ENCODE measurements at places on chromosomes 5 and 9.

DNA sequence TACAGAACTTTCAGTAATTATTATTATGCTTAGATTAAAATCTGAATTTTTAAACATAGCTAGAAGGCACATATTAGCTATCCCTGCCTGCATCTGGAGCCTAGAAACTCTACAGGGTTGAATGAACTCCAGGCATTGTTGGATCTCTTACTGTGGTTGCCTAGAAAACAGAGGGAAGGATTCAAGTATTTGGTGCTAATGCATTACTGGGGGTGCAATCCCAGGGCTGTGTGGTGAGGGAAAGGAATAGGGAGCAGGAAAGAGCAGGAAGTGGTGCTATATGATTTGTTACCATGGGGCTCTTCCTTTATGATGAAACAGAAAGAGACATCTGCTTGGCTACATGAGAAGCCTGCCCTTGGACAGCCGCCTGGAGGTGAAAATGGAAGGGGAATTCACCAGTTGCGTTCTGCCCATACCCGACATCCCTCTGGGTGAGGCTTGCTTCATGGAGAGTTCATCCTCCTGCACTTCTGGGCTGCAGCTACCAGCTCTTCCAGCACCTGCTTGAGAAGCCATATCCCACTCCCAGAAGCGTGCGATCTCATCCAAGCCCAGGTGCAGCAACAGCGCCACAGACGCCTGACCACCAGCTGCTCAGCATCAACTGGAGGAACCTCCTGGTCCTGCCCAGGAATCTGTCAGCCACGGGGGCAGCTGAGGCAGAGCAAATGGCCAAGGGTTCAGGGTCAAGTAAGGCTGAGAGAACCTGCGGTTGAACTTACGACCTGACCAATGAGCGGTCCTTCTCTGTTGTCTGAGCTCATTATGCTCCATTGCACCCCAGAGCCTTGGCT, 362.8 kb downstream of the SEMA5A start:
- DNase-seq: no peak

- DNase-seq: no peak
These were observed 88.7 kb upstream of the FAM169A start for GRCh38 chr5:74954919-74955318.

- no peak for DNase-seq
These were observed 31.4 kb downstream of the FAM174A start for GRCh38 chr5:100566382-100567141.

GRCh38 chr9:97990259-97990658, 7.1 kb downstream of the ANP32B start:
- no peak for DNase-seq

DNA sequence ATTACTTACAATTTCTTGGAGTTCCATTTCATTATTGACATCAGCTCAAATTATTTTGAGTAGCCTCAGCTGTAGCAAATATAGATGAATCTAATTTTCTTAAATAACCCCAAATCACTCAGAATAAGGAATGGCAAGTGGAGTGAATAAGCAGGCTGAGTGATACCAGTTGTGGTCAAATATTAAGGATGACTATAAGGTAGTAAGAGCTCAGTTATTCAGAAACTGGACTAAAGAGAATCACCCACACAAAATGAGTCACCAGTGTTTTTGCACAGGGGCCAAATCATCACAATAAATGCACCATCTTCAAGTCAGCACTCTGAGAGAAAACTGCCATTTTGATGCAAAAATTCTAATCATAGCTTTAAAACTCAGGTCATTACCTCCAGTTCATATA, 128.9 kb upstream of the TARS1 start:
- DNase-seq: no peak

DNA sequence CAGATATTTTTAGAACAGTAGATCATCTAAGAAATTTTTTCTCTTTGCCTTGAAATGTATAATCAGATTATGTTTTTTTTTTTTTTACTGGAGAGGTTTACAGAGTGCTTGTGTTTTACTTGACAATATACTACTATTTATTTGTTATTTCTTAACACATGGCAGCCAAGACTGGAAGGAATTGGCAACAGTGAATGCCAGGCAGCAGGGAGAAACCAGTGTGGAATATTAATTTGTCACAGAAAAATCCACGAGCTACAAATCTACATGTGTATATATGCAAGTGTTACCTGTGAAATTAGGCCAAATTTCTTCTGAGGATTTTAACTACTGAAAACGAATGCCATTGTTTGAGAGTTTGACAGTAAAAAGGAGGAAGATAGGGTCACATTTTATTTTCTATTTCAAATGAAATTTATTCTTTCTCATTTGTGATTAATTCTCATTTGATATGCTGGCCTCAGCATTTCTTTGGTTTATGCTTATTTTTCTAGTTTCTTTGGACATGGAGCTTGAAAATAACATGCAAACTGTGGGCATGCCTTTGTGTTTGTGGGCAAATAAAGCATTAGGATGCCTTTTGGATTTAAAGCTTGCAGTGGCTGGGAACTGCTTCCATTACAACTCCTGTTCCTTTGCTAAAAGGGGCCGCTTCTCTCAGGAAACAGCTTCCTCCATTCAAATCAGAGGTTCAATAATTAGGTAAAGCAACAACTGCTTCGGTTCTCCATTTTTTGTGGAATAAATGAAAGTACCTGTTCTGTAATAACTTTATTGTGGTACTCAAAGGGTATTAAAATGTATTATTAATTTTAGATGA, 39.0 kb upstream of the ZFYVE16 start:
- DNase-seq: no peak

- DNase-seq: no peak
These were observed 26.2 kb downstream of the GRIA1 start for GRCh38 chr5:153516504-153517240.

GRCh38 chr5:15752663-15753285, 252.8 kb downstream of the FBXL7 start:
- no peak for DNase-seq

DNA sequence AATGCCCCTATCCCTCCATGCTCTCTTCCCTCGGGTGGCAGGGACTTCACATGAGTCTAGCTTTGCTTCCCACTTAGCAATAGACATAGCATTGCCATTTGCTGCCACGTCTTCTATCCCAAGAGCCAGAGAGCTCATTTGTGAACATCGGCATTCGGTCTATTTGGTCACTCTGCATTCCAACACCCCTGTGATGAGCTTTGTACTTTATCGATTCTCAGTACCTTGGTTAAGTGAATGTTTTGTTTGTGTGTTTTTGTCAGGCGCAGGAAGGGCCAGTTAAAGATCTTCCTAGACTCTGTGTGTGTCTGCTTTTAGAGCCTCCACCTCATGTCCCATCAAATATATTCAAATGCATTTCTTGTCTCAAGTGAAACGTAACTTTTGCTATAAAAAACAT, 141.7 kb downstream of the TARS1 start:
- no peak for DNase-seq

DNA sequence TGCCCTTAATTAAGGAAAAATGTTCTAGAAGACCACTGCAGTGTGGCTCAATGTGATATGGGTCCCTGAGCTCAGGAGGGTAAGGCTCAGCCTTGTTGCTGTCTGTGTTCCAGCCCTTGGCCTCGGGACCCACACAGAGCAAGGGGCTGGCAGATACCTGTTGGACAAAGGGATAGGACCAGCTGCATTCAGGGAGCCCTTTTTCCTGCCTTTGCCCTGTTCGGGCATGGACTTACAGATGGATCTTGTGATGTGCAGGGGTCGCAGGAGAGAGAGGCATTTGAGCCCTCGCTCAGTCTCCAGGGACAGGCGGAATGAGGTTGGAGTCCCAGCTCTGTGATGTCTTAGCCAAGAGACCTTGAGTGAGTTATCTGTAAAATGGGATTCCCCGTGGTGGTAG, 12.1 kb upstream of the BOD1 start:
- no peak for DNase-seq

Data from NCI-H187 (cell line).